ENCODE measurements at places on chromosomes 7 and 10. TPM values are rescaled to one million over a fixed set of nuclear protein-coding genes. Genes with fewer than 3 reads are reported as not detected.

Gene CPN1
- total RNA-seq: 0.29 TPM

Gene ZNF680
- 2.0 TPM for total RNA-seq

Gene FFAR4
- total RNA-seq: 0.08 TPM

Gene INMT
- not detected for total RNA-seq

Gene NPFFR1
- not detected for total RNA-seq

Gene POM121C
- 37.7 TPM for total RNA-seq

Gene C10orf62
- not detected for total RNA-seq

Gene TUBAL3
- total RNA-seq: 0.21 TPM

Gene STEAP4
- total RNA-seq: not detected

Gene CFAP70
- 0.18 TPM for total RNA-seq

Gene STMP1
- total RNA-seq: 30.3 TPM

Gene LRGUK
- 0.39 TPM for total RNA-seq

Gene TMEM120A
- 45.0 TPM for total RNA-seq

Gene IL6
- total RNA-seq: 0.90 TPM

Gene STEAP1B
- 0.17 TPM for total RNA-seq

Gene VAX1
- total RNA-seq: 1.3 TPM

Gene SEMA3D
- 0.01 TPM for total RNA-seq

Gene FGFR2
- 0.43 TPM for total RNA-seq

Gene AOAH
- 0.15 TPM for total RNA-seq

Gene DNAJB6
- total RNA-seq: 96.0 TPM

Gene NUTM2E
- total RNA-seq: 0.47 TPM

Gene OR2A5
- total RNA-seq: not detected

Gene CCDC172
- total RNA-seq: not detected

Gene TRIM8
- 46.2 TPM for total RNA-seq

Gene TRUB1
- total RNA-seq: 14.1 TPM

Gene SOSTDC1
- total RNA-seq: not detected

Gene MEOX2
- total RNA-seq: not detected

Gene PTF1A
- not detected for total RNA-seq

Gene ANXA7
- total RNA-seq: 130 TPM

Gene AQP1
- 0.52 TPM for total RNA-seq

Gene CHCHD1
- 75.1 TPM for total RNA-seq

Gene OR2A2
- not detected for total RNA-seq

Gene OR6V1
- total RNA-seq: not detected

Gene VSIR
- total RNA-seq: 32.7 TPM

Gene TBX20
- total RNA-seq: 1.9 TPM

Gene RAPGEF5
- 0.25 TPM for total RNA-seq

Gene LIPN
- not detected for total RNA-seq

Gene NUDT13
- 2.6 TPM for total RNA-seq

Gene SPDYE2
- not detected for total RNA-seq

Gene DHTKD1
- total RNA-seq: 7.4 TPM

Gene PLXNA4
- 0.41 TPM for total RNA-seq

Gene OGDHL
- 0.29 TPM for total RNA-seq

Gene CASTOR2
- total RNA-seq: 4.3 TPM

Gene CYP17A1
- not detected for total RNA-seq

Gene CALCR
- total RNA-seq: not detected

Gene ENTPD1
- total RNA-seq: not detected

Gene CTBP2
- 120 TPM for total RNA-seq

Gene ABCB4
- total RNA-seq: not detected

Gene TMEM225B
- total RNA-seq: 0.89 TPM

Gene PLAU
- 112 TPM for total RNA-seq

Gene GARIN1A
- total RNA-seq: 0.38 TPM

Gene FAM241B
- total RNA-seq: 15.6 TPM

Gene KEL
- total RNA-seq: not detected

Gene ZP3
- total RNA-seq: 14.0 TPM

Gene TEX36
- not detected for total RNA-seq

Gene FAM25G
- 1.5 TPM for total RNA-seq

Gene ZCWPW1
- total RNA-seq: 1.4 TPM

Gene EFCAB10
- total RNA-seq: 3.3 TPM

Gene GRID2IP
- total RNA-seq: not detected
